ENCODE measurements at places on chromosomes 1 and 21.
A peak's percentile ranks its signal among the peaks of the same experiment; 100 is the strongest.

- H3K27me3 ChIP-seq, result no peaks in the 10 kb centered on the region
- no peak for DNase-seq
- no peak overlapping the region for H3K27ac ChIP-seq
- H3K4me3 ChIP-seq, result no peak overlapping the region
- H3K4me1 ChIP-seq, result peaks cover 42% of the 10 kb centered on the region
Observed at GRCh38 chr1:183061194-183061593, 38.0 kb downstream of the LAMC1 start.

GRCh38 chr1:70043804-70044203, 161.6 kb downstream of the LRRC40 start:
- DNase-seq, result no peak
- H3K4me3 ChIP-seq, result no peak overlapping the region
- no peaks in the 10 kb centered on the region for H3K4me1 ChIP-seq
- no peak overlapping the region for H3K27ac ChIP-seq
- no peaks in the 10 kb centered on the region for H3K36me3 ChIP-seq

DNA sequence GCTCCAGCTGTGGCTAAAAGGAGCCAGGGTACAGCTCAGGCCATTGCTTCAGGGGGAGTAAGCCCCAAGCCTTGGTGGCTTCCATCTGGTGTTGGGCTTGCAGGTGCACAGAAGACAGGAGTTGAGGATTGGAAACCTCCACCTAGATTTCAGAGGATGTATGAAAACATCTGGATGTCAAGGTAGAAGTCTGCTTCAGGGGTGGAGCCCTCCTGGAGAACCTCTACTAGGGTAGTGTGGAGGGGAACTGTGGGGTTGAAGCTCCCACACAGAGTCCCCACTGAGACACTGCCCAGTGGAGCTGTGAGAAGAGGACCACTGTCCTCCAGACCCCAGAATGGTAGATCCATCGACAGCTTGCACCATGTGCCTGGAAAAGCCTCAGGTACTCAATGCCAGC, 183.0 kb downstream of the PDE4B start:
- no peaks in the 10 kb centered on the region for H3K36me3 ChIP-seq
- no peaks in the 10 kb centered on the region for H3K27me3 ChIP-seq
- no peaks in the 10 kb centered on the region for H3K4me1 ChIP-seq
- H3K27ac ChIP-seq, result no peak overlapping the region
- DNase-seq, result no peak
- H3K4me3 ChIP-seq, result no peak overlapping the region

DNA sequence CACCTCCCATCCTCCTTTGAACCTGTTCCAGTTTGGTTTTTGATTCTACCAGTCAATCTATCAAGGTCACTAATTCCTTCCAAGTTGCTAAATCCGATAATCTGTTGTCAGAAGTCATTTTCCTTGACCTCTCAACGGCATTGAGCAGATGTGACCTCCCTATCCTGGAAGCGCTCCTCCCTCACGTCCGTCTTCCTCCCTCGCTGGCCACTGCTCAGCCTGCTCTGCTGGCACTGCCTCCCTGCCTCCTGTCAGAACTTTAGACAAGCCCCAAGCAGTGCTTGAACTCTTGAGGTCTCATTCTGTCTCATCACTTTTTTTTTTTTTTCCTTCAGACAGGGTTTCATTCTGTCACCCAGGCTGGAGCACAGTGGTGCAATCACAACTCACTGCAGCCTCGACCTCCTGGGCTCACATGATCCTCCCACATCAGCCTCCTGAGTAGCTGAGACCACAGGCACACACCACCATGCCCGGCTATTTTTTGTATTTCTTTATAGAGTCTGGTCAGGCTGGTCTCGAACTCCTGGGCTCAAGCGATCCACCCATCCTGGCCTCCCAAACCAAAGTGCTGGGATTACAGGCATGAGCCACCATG, 4.4 kb upstream of the ACOT7 start:
- no peak overlapping the region for H3K27ac ChIP-seq
- H3K27me3 ChIP-seq, result no peaks in the 10 kb centered on the region
- DNase-seq, result no peak
- H3K4me3 ChIP-seq, result no peak overlapping the region
- peaks cover 4% of the 10 kb centered on the region for H3K4me1 ChIP-seq

DNA sequence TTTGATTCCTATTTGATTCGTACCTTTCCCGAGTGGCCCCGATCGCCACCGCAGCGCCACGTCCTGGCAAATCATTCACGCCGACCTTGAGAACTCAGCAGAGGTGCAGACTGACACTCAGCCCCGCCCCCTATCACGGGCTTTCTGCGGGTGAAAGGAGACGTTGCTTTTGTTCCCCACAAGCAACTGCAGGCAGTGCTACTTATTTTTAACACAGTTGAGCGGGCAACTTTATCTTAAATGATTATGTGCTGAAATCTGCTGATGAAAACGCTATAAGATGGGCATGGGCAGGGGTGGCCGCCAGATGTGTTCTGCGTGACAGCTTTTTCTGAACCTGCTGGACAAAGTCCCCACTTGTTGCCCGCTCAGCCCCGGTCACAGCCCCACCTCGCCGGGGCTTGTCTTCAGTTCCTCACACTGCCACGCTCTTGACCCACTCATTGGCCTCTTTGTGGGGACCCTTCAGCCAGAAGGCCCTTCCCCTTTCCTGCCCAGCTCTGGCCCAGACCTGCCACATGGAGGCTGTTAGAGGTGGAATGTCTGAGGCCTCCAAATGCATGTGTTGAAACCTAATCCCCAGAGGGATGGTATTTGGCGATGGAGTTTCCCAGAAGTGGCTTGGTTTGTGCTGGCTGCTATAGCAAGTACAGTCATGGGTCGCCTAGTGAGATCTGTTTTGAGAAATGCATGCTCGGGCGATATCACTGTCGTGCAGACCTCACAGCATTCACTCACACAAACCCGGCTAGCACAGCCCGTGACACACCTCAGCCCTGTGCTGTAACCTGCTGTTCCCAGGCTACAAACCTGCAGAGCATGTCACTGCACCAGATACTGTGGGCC, 15.7 kb upstream of the PDXK start:
- H3K36me3 ChIP-seq, result no peaks in the 10 kb centered on the region
- no peaks in the 10 kb centered on the region for H3K27me3 ChIP-seq
- DNase-seq, result no peak
- peak overlapping the region; percentile 18 for H3K4me3 ChIP-seq
- peak overlapping the region; percentile 80 for H3K27ac ChIP-seq

DNA sequence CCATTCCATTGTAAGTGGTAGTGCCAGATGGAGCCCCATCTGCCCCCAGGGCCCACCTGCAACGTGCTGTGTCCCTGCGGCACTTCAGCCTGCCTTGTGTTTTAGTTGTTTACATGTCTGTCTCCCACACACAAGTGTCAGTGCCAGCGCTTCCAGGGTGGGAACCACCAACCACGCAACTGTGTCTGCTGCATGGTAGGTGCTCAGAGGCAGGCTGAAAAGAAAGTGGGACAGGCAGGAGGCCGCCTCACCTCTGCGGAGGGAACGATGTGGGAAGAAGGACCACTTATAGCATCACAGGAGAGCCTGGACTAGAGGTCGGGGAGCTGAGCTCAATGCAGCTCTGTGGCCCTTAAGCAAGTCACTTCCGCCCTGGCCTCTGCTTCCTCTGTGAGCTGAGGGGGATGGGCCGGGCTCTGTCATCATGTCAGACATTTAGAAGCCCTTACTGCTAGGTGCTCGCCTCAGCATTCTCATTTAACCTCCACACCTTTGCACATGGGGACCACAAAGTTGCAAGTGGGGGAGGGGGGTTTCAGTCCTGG, 17.9 kb downstream of the SLC9A1 start:
- no peaks in the 10 kb centered on the region for H3K36me3 ChIP-seq
- H3K4me3 ChIP-seq, result no peak overlapping the region
- DNase-seq, result peak; percentile 63
- H3K4me1 ChIP-seq, result peaks cover 46% of the 10 kb centered on the region

DNA sequence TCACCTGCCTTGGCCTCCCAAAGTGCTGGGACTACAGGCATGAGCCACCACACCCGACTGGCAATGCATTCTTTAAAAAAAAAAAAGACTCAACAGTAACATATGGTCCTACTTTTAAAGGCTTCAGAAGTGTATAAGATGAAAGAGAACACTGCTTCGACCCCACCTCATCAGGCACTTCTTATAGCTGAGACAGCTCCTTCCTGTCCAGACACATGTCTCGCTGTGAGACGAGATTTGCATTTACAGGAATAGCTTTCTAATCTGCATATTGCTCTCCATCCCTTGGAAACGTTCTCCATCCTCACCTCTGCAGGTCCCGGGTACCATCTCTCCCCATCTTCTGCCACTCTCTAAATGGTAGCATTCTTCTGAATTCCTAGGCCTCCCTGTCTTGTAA, 6.7 kb downstream of the AZIN2 start:
- H3K4me1 ChIP-seq, result peaks cover 8% of the 10 kb centered on the region
- H3K4me3 ChIP-seq, result no peak overlapping the region
- H3K36me3 ChIP-seq, result no peaks in the 10 kb centered on the region
- no peak for DNase-seq

- no peaks in the 10 kb centered on the region for H3K27me3 ChIP-seq
- no peak overlapping the region for H3K27ac ChIP-seq
- DNase-seq, result no peak
- peaks cover 72% of the 10 kb centered on the region for H3K36me3 ChIP-seq
- no peak overlapping the region for H3K4me3 ChIP-seq
Observed at GRCh38 chr1:145827966-145828365, 4.0 kb downstream of the POLR3C start.

GRCh38 chr1:201531551-201532425, 7.1 kb upstream of the NAV1 start:
- no peak overlapping the region for H3K27ac ChIP-seq
- no peak for DNase-seq
- H3K4me1 ChIP-seq, result peaks cover 22% of the 10 kb centered on the region
- H3K4me3 ChIP-seq, result no peak overlapping the region

DNA sequence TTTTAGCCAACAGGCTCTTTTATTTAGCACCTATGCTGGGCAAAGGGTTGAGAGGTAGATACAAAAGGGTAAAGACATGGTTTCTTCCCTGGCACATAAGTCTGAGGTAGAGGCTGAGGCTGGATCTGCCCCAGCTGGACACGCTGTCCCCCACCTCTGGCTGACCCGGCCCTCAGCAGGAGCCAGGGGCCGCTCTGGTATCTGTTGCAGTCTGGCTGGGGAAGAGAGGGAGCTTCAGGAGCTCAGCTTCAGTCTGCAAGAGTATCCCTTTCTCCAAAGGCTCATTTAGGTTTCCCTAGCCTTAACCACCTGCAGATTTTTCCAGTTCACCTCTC, 14.2 kb downstream of the BLACAT1 start:
- H3K36me3 ChIP-seq, result no peaks in the 10 kb centered on the region
- H3K4me1 ChIP-seq, result peaks cover 24% of the 10 kb centered on the region
- H3K27me3 ChIP-seq, result no peaks in the 10 kb centered on the region
- no peak overlapping the region for H3K4me3 ChIP-seq
- DNase-seq, result no peak
- peak overlapping the region; percentile 10 for H3K27ac ChIP-seq
